ENCODE measurements at places on chromosomes 4 and X.

DNA sequence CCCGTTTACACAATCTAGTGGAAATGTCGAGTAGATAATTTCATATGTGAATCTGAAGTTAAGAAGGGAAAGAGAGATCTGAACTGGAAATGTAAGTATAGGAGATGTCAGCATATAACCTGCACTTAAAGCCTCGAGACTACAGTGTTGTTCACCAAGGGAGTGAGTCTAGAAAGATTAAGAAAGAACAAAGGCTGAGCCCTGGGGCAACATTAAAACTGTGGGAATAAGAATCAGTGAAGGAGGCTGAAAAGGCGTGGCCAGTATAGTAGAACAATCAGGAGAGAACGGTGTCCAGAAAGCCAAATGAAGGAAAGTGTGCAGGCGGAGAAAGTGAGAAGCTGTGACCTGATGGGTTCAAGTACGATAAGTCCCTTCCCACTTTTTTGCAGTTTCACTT, 118.8 kb upstream of the TENM3 start:
- no peak for DNase-seq

DNA sequence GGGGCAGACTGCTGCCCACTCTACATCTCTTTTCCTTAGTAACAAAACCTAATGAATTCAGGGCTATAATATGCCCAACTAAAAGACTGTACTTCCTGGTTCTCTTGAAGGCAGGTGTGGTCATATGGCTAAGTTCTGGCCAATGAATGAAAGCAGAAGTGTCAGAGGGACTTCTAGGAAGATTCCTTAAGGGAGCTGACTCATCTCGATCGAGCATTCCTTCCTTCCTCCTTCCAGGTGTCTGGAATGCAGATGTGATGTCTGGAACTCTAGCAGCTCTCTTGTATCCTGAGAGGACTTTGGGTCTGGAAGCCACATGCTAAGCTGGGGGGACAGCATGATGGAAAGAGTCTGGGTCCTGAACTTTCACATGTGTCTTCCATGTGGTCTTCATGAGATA, 116.2 kb upstream of the STX18 start:
- no peak for DNase-seq

- no peak for DNase-seq
Measured at GRCh38 chr4:139014371-139015268, 961 bp upstream of the NOCT start.

GRCh38 chr4:103008875-103009729, 10.4 kb downstream of the SLC9B1 start:
- DNase-seq: no peak

DNA sequence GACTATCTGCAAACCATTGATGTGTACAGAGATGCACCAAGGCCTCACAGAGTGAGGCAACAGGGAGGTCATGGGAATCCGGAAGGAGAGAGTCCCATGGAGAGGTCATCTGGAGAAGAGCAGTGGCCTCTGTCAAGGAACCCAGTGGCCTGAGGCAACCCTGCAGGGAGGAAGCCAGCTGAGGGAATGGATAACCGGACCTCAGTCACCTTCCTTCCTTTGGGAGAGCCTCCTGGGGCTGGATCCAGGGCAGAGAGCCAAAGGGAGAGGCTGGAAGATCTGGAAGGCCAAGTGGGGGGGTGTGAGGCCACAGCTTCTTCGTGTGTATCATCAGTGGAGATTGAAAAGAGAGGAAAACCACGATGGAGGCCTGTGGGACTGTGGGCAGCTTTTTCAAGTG, 24.3 kb upstream of the CD38 start:
- no peak for DNase-seq
